Stimulated activated CD8-positive, alpha-beta memory T cell treated with anti-CD3 and anti-CD28 coated beads, Interleukin-7, amount 100 ng/mL, for 48 hours (primary cell): ENCODE measurements at places on chromosomes 11 and 22.

DNA sequence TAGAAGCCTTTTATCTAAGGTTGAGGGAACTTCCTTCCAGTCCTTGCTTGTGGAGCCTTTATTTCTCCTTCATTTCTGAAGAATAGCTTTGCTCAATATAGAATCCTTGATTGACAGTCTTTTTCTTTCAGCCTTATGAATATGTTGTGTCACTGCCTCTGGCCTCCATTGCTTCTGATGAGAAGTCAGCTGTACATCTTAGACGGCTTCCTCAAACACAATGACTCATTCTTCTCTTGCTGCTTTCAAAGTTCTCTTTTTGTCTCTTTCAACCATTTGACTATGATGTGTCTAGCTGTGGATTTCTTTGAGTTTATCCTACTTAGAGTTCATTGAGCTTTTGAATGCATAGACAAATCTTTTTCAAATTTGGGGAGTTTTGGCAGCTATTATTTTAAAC lies 893.2 kb downstream of the BRD1 start:
- DNase-seq, result no peak

- DNase-seq, result no peak
Measured at GRCh38 chr11:71940561-71941219, 11.8 kb downstream of the RNF121 start.

GRCh38 chr22:46417769-46418168 lies 82.3 kb downstream of the TRMU start:
- no peak for DNase-seq

- DNase-seq, result no peak
Measured at GRCh38 chr11:15742626-15743519, 613.5 kb downstream of the SOX6 start.

- DNase-seq, result no peak
Measured at GRCh38 chr11:76787911-76788596, 4.9 kb downstream of the TSKU start.
